Neural cell (in vitro differentiated cells): ENCODE measurements at places on chromosomes 6 and 20. TPM values are rescaled to one million over a fixed set of nuclear protein-coding genes. Genes with fewer than 3 reads are reported as not detected.

The PHF3 gene
- polyA plus RNA-seq, result 20.9 and 21.1 TPM in 2 replicates

The OPN5 gene
- polyA plus RNA-seq, result 0.10 and 0.44 TPM in 2 replicates

The SLC13A3 gene
- 5.5 and 8.3 TPM in 2 replicates for polyA plus RNA-seq

The REM1 gene
- not detected in 2 replicates for polyA plus RNA-seq

The SIRPD gene
- polyA plus RNA-seq, result not detected in 2 replicates

The CALHM6 gene
- 12.0 and 13.9 TPM in 2 replicates for polyA plus RNA-seq

The TRIM40 gene
- not detected in 2 replicates for polyA plus RNA-seq

The RGS19 gene
- polyA plus RNA-seq, result 2.6 and 3.4 TPM in 2 replicates

The SLC26A8 gene
- not detected in 2 replicates for polyA plus RNA-seq

The MLN gene
- polyA plus RNA-seq, result not detected in 2 replicates

The ENPP3 gene
- polyA plus RNA-seq, result 0.50 TPM in 1 of 2 replicates, not detected in the other

The SLC24A3 gene
- polyA plus RNA-seq, result 6.5 and 7.4 TPM in 2 replicates

The FRK gene
- not detected in 2 replicates for polyA plus RNA-seq

The CST9 gene
- not detected in 2 replicates for polyA plus RNA-seq

The RIPOR3 gene
- polyA plus RNA-seq, result not detected in 2 replicates
